ENCODE measurements at places on chromosomes 16 and 17. TPM values are rescaled to one million over a fixed set of nuclear protein-coding genes. Genes with fewer than 3 reads are reported as not detected.

- no peak for DNase-seq
Measured at GRCh38 chr17:27741361-27741861, 58.9 kb downstream of the NOS2 start.

The GRN gene
- total RNA-seq: 341 TPM

GRCh38 chr16:84947022-84947421 is 64.3 kb downstream of the ZDHHC7 start:
- DNase-seq: peak; percentile 74

GRCh38 chr16:3637371-3637923 is 17.0 kb upstream of the DNASE1 start:
- no peak for DNase-seq

The RSL1D1 gene
- 31.4 TPM for total RNA-seq

The TBC1D3H gene
- total RNA-seq: not detected

GRCh38 chr16:14377326-14377725 is 252.7 kb downstream of the PARN start:
- no peak for DNase-seq

GRCh38 chr17:50565402-50566350 is 5.2 kb downstream of the CACNA1G start:
- peak; percentile 12 for DNase-seq

The GPRC5C gene
- 10.0 TPM for total RNA-seq

DNA sequence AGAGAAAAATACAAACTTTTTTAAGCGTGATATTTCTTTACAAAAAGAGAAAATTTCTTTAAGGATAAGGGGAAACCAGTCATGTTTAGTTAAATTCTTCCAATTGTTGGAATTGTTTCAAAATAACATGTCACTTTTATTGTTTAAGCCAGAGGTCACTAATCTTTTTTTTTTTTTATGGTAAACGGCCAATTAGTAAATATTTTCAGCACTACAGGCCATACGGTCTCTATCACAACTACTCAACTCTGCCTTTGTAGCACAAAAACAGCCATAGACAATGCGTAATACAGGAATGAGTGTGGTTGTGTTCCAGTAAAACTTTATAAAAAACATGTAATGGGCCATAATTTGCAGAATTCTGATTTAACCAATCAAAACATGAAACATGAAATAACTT is 401.4 kb downstream of the GRIN2A start:
- DNase-seq: no peak

GRCh38 chr16:83138976-83139690 is 512.4 kb downstream of the CDH13 start:
- no peak for DNase-seq

All from dermis microvascular lymphatic vessel endothelial cell (primary cell).